ENCODE measurements at places on chromosomes 13 and 19.

- no peak overlapping the region for H3K4me3 ChIP-seq
- no peak for DNase-seq
- peaks cover 13% of the 10 kb centered on the region for H3K27me3 ChIP-seq
- no peak overlapping the region for H3K27ac ChIP-seq
- H3K36me3 ChIP-seq, result no peaks in the 10 kb centered on the region
- peaks cover 5% of the 10 kb centered on the region for H3K4me1 ChIP-seq
Measured at GRCh38 chr19:39696387-39696786, 7.9 kb upstream of the LGALS14 start.

GRCh38 chr19:50729894-50730293 lies 6.7 kb downstream of the CLEC11A start:
- no peak overlapping the region for H3K4me3 ChIP-seq
- peaks cover 4% of the 10 kb centered on the region for H3K4me1 ChIP-seq
- no peak overlapping the region for H3K27ac ChIP-seq
- no peaks in the 10 kb centered on the region for H3K36me3 ChIP-seq

GRCh38 chr19:41586064-41586463 lies 10.1 kb downstream of the CEACAM21 start:
- no peak for DNase-seq
- H3K27me3 ChIP-seq, result no peaks in the 10 kb centered on the region
- H3K36me3 ChIP-seq, result no peaks in the 10 kb centered on the region
- no peak overlapping the region for H3K27ac ChIP-seq

DNA sequence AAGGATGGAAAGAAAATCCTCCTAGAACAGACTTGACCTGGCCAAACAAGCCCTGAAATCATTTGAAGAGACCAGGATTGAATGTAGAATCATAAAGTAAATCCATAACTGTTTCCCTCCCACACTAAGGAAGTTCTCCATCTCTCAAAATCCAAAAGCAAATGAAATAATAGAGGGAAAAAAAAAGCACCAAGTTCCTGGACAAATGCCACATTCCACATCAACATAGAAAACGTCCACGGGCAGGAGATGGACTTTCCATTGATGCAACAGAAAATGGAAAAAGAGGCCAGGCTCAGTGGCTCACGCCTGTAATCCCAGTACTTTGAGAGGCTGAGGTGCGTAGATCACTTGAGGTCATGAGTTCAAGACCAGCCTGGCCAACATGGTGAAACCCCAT lies 56.2 kb downstream of the INSR start:
- no peaks in the 10 kb centered on the region for H3K27me3 ChIP-seq
- DNase-seq, result no peak
- no peaks in the 10 kb centered on the region for H3K4me1 ChIP-seq
- H3K27ac ChIP-seq, result no peak overlapping the region

DNA sequence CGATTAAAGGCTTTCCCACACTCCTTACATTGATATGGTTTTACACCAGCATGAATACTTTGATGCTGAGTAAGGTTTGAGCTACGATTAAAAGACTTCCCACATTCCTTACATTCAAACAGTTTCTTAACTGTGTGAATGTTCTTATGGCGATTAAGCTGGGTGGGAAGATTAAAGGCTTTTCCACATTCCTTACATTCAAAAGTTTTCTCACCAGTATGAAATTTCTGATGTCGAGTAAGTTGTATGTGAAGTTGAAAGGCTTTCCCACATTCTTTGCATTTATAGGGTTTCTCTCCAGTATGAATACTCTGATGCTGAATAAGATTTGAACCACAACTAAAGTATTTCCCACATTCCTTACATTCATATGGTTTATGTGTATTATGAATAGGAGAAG lies 20.0 kb downstream of the ZNF780B start:
- H3K4me3 ChIP-seq, result no peak overlapping the region
- H3K27ac ChIP-seq, result no peak overlapping the region
- no peaks in the 10 kb centered on the region for H3K27me3 ChIP-seq

DNA sequence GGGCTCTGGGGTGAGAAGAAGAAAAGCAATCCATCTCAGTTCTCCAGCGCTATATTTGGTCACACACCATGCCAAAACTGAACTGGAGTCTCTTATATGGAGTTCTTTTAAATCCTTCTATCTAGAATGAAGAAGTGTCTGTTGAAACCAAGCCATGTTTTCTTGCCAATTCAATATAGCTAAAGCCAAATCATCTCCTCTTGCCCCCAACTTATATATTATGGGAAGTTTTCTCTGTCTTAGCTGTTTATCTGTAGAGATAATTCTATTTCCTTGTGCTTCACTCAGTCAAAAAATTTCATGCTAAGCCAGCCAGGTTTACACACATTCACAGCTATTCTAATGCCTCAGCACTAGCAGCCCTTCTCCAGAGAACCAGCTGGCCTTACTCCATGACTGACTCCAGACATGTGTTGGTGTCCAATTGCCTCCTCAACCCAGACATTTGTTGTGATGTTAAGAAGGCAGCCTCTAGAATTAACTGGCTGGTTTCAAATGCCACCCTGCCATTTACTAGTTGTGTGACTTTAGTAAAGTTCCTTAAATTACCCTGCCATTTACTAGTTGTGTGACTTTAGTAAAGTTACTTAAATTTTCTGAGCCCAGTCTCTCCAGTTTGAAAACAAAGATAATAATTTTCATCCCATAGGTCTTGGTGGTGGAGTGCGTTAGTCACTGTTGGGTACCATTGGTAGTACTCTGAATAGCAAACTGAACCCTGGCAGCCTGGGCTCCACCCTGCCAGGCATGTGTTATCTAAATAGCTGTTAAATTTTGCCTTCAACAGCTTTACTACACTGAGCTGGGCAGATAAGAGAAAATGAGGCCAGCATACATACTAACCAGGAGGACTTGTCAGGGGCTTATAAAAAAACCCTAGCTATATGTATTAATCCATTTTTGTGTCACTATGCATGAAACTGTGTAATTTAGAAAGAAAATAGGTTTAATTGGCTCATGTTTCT lies 525.1 kb downstream of the LMO7 start:
- no peak overlapping the region for H3K27ac ChIP-seq
- no peak for DNase-seq
- no peak overlapping the region for H3K4me3 ChIP-seq
- H3K4me1 ChIP-seq, result no peaks in the 10 kb centered on the region
- no peaks in the 10 kb centered on the region for H3K36me3 ChIP-seq

GRCh38 chr19:48296963-48297734 lies 27.3 kb downstream of the ZNF114 start:
- peaks cover 6% of the 10 kb centered on the region for H3K4me1 ChIP-seq
- no peaks in the 10 kb centered on the region for H3K36me3 ChIP-seq
- H3K4me3 ChIP-seq, result no peak overlapping the region

GRCh38 chr13:97879646-97880310 lies 73.7 kb upstream of the IPO5 start:
- H3K27me3 ChIP-seq, result no peaks in the 10 kb centered on the region
- H3K4me1 ChIP-seq, result peaks cover 37% of the 10 kb centered on the region
- no peaks in the 10 kb centered on the region for H3K36me3 ChIP-seq
- no peak overlapping the region for H3K4me3 ChIP-seq
- peak; percentile 81 for DNase-seq
- H3K27ac ChIP-seq, result peak overlapping the region; percentile 98

GRCh38 chr13:45468635-45469034 lies 3.9 kb downstream of the COG3 start:
- H3K4me1 ChIP-seq, result peaks cover 12% of the 10 kb centered on the region
- H3K27ac ChIP-seq, result no peak overlapping the region
- DNase-seq, result no peak
- no peak overlapping the region for H3K4me3 ChIP-seq
- no peaks in the 10 kb centered on the region for H3K27me3 ChIP-seq
- peaks cover 29% of the 10 kb centered on the region for H3K36me3 ChIP-seq

GRCh38 chr19:55339889-55340783 lies 460 bp downstream of the KMT5C start:
- H3K4me3 ChIP-seq, result peak overlapping the region; percentile 36
- H3K27ac ChIP-seq, result peak overlapping the region; percentile 46
- no peaks in the 10 kb centered on the region for H3K27me3 ChIP-seq
- H3K4me1 ChIP-seq, result peaks cover 28% of the 10 kb centered on the region

DNA sequence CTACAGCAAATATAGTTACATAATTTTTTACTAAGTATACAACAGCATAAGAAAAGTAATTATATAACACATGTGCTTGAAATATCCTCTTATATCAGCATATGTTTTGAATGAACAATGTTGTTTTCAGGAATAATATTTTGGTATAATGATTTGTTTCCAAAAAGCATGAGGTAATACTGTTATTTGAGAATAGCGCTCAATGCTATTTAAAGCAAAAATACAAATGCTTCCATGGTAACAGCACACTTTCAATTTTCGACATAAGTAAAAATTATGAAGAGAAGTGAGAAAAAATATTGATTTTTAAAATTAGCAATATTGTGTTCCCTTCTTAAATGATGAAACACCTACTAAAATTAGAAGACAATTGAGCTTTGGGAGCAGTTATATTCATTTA lies 715.9 kb upstream of the ATXN8OS start:
- no peak overlapping the region for H3K27ac ChIP-seq
- no peaks in the 10 kb centered on the region for H3K4me1 ChIP-seq
- no peak overlapping the region for H3K4me3 ChIP-seq

- H3K36me3 ChIP-seq, result no peaks in the 10 kb centered on the region
- H3K4me1 ChIP-seq, result no peaks in the 10 kb centered on the region
- no peak overlapping the region for H3K4me3 ChIP-seq
Measured at GRCh38 chr13:20487927-20488326, 37.7 kb downstream of the CRYL1 start.

GRCh38 chr13:99958406-99959126 lies 13.0 kb downstream of the ZIC5 start:
- peaks cover 15% of the 10 kb centered on the region for H3K4me1 ChIP-seq
- peaks cover 98% of the 10 kb centered on the region for H3K27me3 ChIP-seq
- H3K36me3 ChIP-seq, result no peaks in the 10 kb centered on the region
- H3K27ac ChIP-seq, result no peak overlapping the region
- DNase-seq, result no peak

DNA sequence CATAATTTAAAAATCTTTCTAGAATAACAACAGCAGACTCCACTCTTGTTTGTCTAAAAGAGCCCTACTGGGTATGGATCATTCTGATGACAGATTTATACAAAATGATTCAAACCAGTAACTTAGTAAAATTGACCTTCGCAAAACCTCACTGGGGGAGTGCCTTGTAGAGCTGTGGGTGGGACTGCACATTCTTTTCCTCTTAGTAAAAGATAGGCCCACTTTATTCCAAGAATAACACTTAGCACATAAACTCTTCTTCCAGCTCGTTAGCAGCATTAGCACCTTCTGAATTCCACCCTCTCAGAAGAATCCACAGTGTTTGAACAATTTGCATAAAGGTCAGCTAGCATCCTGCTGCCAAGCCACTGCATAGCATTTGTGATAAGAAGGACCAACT lies 106.8 kb downstream of the STOML3 start:
- H3K27me3 ChIP-seq, result no peaks in the 10 kb centered on the region
- H3K4me3 ChIP-seq, result no peak overlapping the region
- H3K36me3 ChIP-seq, result no peaks in the 10 kb centered on the region
- H3K4me1 ChIP-seq, result no peaks in the 10 kb centered on the region
- no peak for DNase-seq

GRCh38 chr13:48253849-48254248 lies 20.8 kb downstream of the ITM2B start:
- H3K27me3 ChIP-seq, result no peaks in the 10 kb centered on the region
- no peak for DNase-seq
- no peaks in the 10 kb centered on the region for H3K4me1 ChIP-seq
- no peak overlapping the region for H3K27ac ChIP-seq
- peaks cover 40% of the 10 kb centered on the region for H3K36me3 ChIP-seq
- H3K4me3 ChIP-seq, result no peak overlapping the region

- H3K27me3 ChIP-seq, result no peaks in the 10 kb centered on the region
- no peaks in the 10 kb centered on the region for H3K36me3 ChIP-seq
- H3K4me1 ChIP-seq, result peaks cover 28% of the 10 kb centered on the region
- H3K27ac ChIP-seq, result peak overlapping the region; percentile 27
- H3K4me3 ChIP-seq, result no peak overlapping the region
Measured at GRCh38 chr13:20714563-20715329, 11.2 kb downstream of the IL17D start.

DNA sequence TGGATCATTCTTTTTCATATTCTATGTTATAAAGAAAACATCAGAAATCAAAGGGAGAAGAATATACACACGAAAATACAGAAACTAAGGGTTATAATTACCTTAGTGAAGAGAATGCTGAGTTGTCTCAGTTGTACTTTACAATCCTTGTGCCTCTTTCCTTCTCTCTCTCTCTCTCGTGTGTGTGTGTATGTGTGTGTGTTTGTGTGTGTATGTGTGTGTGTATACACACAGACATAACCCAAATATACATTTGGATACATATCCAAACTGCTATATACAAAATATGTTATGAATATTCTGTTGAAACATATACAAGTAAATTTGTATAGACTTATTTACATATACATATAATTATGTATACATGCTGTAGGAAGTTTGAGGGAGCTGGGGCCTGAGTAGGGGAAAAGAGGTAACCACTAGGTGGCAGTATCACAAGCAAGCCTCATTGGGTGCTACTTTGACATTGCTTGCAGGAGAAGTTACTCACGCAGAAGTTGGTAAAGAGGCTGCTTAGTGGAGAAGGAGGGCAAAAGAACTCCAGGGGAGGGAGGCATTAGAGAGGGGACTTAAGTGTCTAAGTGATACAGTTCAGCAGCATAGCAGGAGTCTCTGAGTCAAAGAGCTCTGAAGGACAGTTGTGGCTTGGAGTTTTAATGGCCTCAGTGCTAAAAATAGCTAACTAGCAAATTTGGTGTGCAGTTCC lies 465.1 kb upstream of the PCDH20 start:
- H3K27ac ChIP-seq, result no peak overlapping the region
- H3K27me3 ChIP-seq, result no peaks in the 10 kb centered on the region
- no peaks in the 10 kb centered on the region for H3K36me3 ChIP-seq
- no peaks in the 10 kb centered on the region for H3K4me1 ChIP-seq
